ENCODE measurements at places on chromosomes 11 and 22.

DNA sequence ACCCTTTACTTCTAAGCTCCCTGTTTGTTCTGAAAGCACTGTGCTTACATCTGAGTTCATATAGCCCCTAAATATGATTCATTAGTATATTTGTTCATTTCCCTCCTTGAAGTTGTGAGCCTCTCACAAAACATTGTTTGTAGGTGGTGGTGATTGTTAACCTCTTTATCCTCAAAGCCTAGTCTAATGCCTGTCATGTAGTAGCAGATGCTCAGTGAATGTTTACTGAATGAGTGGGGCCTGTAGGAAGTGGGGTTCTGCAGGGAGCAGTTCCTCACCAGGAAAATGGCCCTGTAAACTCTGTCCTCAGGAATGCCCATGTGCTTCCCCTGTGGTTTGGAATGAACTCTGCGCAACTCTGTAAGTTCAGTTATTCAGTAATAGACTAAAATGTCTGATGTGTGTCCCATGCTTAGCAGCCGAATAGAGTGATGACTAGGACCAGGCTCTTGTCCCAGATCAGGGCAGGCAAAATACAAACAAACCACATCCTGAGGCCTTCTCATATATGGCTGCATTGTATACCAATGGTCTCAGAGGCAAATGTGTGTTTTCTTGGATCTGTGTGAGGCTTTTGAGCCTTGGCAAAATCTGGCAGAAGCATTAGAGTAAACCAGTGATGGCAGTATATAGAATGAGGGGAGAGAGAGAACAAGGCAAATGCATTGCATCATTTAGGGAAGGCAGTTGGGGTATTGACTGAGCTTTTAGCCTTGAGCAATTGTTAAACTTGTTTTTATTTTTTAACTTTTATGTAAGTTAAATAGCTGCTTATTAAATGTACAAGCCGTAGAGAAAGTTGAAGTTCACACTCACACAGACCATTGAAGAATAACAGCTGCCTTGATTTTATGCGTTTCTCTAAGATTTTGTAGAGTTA is 91.4 kb upstream of the BIRC3 start:
- DNase-seq, result no peak

DNA sequence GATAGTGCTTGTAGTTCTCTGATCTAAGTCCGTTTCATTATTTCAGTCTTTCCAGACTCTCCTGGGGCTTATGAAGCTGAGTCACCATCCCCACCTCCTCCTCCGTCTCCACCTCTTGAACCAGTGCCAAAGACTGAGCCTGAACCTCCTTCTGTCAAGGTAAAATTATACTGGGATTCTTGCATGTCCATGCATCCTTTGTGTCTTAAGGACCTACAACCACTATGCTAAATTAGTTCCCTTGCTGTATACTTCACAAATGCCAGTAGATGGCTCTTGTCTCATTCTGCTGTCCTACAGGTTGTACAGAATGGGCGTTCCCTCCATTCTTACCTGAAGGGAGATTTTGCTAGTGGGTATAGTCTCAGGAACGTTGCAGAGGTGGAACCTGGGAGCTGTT is 42.2 kb downstream of the POLD3 start:
- DNase-seq, result no peak

DNA sequence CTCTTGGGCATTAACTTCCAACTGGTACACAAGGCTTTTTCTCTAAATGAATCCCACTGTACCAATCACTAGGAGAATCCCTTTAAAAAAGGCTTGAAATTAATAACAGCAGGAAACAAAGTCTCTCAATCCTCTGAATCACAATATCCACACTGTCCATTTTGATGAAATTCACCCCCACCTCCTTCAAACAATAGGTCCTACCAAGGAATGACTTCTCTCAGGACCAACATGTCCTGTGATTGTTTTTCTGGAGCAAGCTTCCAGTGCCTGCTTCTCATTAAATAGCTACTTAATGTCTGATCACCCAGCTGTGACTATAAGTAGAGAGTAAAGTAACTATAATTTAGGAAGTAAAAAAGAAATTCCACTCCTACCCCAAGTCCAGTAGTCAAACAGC is 13.1 kb downstream of the NUMA1 start:
- DNase-seq, result no peak

DNA sequence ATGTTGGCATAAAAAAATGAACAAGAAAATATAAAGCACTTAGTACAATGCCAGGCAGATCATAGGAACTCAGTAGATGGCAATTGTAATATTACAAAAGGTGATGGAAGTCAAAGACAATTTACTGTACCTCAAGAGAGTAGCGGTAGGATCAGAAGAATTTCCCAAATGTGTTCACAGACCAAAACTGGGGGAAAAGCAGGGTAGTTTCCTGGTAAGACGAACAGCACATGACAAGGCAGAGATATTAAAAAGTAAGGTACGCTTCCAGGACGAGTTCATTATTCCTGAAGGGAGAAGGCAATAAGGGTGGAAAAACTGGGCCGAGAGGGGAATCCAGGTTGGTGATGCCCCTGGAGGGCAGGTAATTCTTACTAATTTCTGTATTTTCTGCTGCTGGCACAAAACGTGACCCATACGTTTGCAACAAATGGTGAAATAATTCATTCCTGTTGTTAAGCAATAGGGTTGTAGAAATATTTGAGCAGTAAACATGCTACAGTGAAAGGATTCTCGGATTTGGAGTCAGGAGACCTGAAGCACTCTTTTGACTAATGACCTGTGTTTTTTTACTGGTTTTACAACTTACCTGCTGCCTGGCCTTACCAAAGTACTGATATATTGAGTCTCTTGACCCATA is 786 bp upstream of the ANKRD42 start:
- no peak for DNase-seq

DNA sequence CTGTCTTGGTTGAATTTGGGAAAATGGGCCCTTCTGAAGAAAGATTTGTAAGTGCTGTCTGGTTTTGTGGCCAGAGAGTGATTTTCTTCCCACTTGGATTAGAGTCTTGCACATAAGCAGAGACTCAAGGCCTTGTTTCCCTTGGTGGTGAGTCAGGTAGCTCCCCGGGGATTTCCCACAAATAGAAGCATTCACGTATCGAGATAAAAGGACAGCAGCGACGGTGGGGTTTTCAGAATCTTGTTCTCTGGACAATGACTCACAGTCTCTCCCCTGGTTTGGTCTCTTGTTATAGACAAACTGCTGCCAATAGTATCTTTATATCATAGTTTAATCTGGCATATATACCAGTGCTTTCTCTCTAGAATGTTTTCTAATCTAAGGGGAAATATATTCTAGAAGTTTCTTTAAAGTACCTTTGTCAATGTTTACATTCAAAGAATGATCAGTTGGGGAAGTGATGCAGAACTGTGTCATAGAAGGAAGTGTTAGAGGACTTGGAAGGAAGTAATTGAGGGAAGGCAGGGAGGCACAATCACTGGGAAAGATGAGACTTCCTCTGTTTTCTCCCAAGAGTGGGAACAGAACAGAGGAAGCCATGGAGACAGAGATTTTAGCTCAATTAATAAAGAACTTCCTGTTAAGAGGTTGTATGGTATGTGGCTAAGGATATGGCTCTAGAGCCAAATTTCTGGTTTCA is 18.1 kb downstream of the POLA2 start:
- no peak for DNase-seq

GRCh38 chr22:27159716-27160295 is 502.4 kb downstream of the MIAT start:
- no peak for DNase-seq

DNA sequence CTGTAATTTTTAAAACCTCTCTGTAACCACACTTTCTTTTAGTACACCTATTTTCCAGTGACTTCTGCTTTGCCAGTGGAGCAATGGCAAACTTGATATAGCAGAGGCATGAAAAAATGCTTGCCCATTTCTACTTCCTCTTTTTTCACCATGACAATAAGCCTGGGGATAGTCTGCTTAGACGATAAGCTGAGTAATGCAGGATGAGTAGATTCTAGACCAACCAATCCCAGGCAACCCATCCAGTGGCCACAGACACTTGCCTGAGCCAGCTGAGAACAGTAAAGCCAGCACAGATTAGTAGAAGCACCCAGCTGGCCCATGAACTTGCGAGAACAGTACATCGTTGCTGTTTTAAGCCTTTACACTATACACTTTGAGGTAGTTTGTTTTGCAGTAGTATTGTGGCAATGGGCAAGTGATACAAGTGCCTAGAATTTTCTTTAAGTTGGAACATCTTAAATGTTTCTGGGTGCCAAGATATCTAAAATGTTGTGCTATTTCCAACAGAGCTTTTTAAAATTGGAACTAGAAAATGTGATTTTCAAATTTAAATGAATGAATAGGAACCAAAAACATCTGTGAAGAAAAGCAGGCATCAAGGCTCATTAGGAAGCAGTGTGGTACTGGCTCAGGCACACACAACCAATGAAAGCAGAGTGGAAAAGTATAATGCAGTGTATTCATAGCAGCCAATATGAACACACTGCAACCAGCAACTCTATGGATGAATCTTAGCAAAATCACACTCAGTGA is 37.7 kb downstream of the DDI1 start:
- DNase-seq, result no peak

DNA sequence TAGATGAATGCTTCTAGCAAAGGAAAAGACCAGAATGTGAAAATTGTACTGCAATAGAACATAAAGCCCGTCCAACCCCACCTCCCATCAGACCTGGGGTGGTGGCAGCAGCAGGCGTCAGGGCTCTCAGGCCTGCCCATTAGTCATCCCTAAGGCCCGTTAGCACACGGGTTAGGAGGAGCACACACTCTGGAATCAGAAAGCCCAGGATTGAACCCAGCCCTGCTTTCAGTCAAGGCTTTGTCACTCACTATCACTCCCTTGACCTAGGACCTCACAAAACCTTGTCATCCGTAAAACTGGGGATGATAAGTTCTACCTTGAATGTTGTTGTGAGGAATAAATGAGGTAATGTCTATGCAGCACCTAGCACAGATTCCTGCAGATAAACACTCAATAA is 26.9 kb downstream of the MICAL3 start:
- no peak for DNase-seq

GRCh38 chr11:109984634-109985289 is 108.4 kb upstream of the ZC3H12C start:
- peak; percentile 53 for DNase-seq

DNA sequence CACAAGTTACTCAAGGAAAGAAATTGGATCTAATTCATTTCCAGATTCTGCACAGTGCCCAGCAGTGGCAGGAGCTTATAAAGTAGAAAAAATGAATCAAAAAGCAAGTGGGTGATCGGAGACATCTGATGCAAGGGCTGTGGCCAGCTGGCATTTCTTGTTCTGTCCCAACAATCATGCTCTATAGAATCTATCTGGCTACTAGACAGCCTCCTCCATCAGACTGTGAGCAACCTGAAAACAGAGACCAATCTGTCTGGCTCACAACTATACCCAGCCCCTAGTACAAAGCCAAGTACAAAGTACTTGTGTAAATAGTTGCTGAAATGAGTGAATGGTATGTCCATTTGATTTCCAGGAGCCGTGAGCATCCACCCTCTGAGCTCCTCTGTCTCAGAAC is 11.4 kb downstream of the USH1C start:
- no peak for DNase-seq

DNA sequence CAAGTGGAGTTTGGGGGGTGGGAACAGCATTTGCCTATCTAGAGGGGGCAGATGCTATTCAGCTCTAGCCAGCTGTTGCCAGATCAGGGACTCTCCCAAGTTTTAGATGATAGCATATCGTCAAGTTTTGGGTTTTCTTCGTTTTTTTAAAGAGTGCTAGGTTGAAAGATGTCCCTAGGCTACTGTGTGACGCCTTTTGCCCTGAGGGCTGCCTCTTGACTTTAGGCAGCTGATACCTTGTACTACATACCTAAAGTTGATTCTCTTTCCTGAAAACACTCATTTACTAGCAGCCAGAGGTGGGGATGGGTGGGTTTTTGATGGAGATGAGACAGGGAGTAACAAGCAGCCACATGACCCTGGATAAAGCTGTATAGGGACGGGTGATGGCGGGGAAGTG is 87.1 kb downstream of the ABTB2 start:
- no peak for DNase-seq

DNA sequence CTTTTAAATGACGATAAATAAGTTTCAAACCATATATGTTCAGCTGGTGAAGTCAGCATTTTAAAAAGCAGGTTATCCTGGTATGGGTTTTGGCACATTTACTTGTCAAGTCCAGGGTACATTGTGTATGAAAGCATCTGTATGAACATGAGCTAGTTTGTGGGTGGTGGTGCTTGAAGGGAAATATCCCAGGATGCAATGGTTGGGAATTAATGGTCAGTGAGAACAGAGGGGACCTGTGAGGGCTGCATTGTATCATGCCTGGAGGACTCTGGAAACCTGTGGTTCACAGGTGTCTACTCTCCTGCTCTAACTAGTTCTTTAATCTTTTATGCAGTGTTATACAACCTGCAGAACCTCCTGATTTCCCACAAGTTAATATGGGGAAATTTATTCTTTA is 5.8 kb downstream of the DEPDC7 start:
- DNase-seq, result no peak

- no peak for DNase-seq
These were observed 80.8 kb downstream of the CSNK2A3 start for GRCh38 chr11:11272254-11272653.

DNA sequence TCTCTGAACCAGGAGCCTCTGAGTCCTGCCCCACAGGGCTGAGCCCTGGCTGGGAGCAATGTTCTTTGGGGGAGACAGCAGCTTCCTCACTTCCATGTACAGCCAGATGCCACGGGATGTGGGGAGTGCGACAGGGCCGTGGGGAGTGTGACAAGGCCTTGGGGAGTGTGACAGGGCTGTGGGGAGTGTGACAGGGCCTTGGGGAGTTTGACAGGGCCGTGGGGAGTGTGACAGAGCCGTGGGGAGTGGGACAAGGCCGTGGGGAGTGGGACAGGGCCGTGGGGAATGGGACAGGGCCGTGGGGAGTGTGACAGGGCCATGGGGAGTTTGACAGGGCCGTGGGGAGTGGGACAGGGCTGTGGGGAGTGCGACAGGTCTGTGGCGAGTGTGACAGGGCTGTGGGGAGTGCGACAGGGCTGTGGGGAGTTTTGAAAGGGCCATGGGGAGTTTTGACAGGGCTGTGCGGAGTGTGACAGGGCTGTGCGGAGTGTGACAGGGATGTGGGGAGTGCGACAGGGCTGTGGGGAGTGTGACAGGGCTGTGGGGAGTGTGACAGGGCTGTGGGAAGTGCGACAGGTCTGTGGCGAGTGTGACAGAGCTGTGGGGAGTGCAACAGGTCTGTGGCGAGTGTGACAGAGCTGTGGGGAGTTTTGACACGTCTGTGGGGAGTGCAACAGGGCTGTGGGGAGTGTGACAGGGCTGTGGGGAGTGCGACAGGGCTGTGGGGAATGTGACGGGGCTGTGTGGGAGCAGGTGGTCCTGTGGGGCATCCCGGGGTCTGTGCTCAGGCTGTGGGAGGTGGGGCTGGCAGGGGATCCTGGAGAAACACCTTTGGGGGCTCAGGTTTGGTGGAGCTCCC is 6.6 kb upstream of the KRTAP5-6 start:
- no peak for DNase-seq

- DNase-seq, result no peak
These were observed 168.1 kb downstream of the ST3GAL4 start for GRCh38 chr11:126523441-126524205.

GRCh38 chr11:99352642-99353041 is 331.9 kb downstream of the CNTN5 start:
- DNase-seq, result no peak

- no peak for DNase-seq
These were observed 33.6 kb downstream of the DBX1 start for GRCh38 chr11:20126724-20127123.

GRCh38 chr11:70246196-70246595 is 24.3 kb upstream of the PPFIA1 start:
- no peak for DNase-seq

- peak; percentile 44 for DNase-seq
These were observed 753 bp upstream of the PPARA start for GRCh38 chr22:46149512-46150033.

Data from naive B cell (primary cell).